ENCODE measurements at places on chromosomes 12 and 14. TPM values are rescaled to one million over a fixed set of nuclear protein-coding genes. Genes with fewer than 3 reads are reported as not detected.

Gene SERPINA3
- total RNA-seq, result 1.6 TPM

Gene BATF
- 1.8 TPM for total RNA-seq

Gene PLCZ1
- 0.06 TPM for total RNA-seq

Gene ENDOU
- 0.40 TPM for total RNA-seq

Gene CDKN3
- 68.6 TPM for total RNA-seq

Gene FGD4
- 61.6 TPM for total RNA-seq

Gene AGAP2
- total RNA-seq, result 0.19 TPM

Gene BHLHE41
- total RNA-seq, result 3.8 TPM

Gene PZP
- total RNA-seq, result under 0.01 TPM

Gene TESPA1
- total RNA-seq, result not detected

Gene LMO3
- 0.99 TPM for total RNA-seq

Gene RBM25
- total RNA-seq, result 34.3 TPM

Gene SLC10A1
- total RNA-seq, result not detected

Gene CCDC197
- not detected for total RNA-seq

Gene MYRFL
- total RNA-seq, result not detected

Gene EIF2S1
- 261 TPM for total RNA-seq

Gene MUCL1
- total RNA-seq, result not detected

Gene GPD1
- total RNA-seq, result 0.44 TPM

Gene KLRC4
- total RNA-seq, result not detected

Gene C14orf132
- total RNA-seq, result 8.2 TPM

Gene STON2
- total RNA-seq, result 0.66 TPM

Gene GARIN6
- total RNA-seq, result not detected
